Fibroblast of villous mesenchyme (primary cell): ENCODE measurements at places on chromosomes 16 and 17.

- DNase-seq: no peak
Measured at GRCh38 chr16:82083710-82084353, 48.8 kb downstream of the HSD17B2 start.

- no peak for DNase-seq
Measured at GRCh38 chr17:41544935-41545334, 16.8 kb upstream of the KRT19 start.

GRCh38 chr16:84531671-84532111 is 27.2 kb upstream of the MEAK7 start:
- DNase-seq: no peak

DNA sequence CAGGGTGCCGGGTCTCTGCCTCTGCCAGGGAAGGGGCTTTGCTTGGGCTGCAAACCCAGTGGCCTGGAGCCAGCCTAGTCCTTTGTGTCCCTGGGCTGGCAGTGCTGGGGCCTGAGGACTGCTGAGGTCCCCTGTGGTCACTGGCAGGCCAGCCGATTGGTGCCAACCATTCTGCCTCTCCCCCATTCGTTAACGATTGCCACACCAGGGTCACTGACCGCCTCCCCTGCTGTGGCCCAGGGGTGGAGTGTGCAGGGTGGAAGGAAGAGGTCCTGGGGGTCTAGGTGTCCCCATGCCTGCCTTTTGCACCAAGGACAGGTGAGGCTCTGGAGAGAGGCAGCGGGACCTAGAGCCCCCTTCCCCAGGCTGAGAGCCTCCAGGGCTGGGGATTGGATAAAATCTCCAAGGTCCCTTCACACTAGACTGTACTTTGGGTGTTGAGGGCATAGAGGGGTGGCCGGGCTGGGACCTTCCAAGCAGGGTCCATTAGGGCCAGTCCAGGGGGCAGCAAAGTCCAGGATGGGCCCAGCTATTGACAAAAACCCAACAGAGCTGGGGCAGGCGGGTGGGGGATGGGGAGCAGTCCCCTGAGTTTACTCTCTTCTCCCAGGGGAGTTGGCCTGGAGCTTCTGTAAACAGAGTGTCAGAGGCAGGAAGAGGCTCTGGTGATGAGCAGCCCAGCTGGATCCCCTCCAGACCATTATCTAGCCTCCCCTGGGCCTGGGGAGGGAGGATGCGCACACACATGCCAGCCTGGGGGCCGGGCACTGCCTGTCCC is 1.1 kb downstream of the VASN start:
- peak; percentile 88 for DNase-seq

DNA sequence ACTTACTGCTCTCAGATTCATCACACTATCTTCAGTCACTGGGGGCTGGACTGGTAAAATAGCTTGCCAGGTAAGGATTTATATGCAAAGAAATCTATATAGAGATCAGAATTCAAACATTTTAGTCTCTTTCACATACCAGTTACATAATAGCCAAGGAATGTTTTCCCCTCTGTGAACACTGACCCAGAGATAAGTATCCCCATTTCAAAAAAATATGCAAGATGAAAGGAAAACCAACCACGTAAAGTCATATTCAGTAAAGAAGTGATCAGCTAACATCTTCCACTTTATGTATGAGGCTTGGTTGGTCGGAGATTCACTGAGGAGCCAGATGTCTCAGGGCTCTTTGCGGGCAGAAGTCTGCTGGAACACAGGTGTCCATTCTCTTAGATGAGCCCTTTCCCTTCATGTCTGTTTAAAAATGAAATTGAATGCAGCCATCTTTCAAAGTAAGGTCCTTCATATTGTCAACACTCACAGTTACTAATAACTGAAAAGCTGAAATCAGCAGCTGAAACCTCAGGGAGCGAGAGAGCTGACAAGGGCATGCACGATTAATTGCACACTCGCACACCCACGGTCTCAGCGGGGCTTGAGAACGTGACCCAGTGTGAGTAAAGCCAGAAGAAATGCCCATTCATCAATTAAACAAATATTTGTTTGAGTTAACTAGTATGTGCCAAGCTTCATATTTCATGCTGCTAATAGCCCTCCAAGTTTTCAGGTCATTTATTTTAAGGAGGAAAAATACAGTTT is 161.2 kb downstream of the MRTFB start:
- no peak for DNase-seq

DNA sequence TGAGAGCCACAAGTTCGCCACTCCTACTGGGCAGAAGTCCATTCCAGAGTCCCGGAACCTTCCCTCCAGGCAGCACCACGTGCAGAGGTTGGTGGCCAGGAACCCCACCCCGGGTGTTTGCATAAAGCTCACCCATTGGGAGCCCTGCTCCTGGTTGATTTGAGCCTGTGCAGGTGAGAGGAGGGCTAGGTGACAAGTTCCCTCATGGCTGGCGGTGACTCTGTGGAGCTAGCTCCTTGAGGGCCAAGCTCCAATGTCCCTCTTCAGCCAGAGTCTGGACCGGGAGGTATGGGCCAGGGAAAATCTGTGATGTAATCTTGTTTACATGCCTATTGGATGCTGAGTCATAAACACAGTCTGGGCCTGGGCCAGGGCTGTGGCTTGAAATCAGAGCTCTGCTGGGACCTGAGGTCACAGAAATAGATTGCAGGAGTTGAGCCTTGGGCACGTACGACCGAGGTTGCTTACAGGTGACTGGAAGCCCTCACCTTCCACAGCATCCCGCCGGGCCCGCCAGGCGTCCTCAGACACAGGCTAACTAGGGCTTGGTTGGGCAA is 118.9 kb downstream of the AATF start:
- DNase-seq: peak; percentile 87

DNA sequence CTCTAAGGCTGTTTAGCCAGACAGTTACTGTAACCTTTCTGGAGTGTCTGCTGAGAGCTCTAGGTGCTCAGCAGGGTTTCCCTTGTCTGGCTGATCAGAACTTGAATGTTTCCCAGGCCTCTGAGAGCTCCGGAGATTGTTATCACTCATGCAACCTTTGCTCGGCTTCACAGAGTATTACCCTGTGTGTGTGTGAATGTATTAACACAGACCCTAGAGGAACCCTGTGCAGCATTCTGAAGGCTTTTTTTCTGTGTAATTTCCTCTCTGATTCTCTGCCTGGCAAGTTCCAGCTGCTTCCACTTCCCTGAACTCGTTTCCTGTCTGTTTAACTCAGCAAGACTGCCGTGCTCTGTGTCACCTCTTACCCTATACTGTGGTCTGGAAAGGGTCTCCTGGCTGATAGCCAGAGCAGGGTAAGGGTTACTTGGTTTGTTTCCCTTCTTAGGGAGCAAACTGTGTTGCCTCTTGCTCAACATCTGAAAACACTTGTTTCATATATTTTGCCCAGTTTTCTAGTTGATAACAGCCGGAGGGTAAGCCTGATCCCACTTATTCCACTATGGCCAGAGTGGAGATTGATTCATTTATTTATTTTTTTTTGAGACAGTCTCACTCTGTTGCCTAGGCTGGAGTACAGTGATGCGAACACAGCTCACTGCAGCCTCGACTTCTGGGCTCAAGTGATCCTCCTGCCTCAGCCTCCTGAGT is 21.7 kb downstream of the PRMT7 start:
- DNase-seq: peak; percentile 82

DNA sequence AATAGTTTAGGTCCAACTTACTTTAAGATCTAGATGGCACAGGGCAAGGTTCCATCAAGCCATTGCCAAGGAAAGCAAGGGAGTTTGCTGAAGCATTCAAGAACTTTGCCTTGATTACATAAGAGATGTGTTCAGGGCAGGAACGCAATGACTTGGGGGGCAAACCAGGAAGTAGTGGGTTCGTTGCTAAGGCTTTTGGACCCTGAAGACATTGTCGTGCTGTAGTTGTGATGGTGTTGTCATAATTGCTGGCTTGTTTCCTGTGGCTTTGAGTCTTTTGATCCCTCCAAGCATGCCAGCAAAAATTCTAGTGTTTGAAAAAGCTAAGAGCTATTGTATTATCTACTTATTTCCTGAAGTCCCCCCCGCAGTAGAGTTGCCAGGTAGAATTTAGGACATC is 70.7 kb upstream of the HNF1B start:
- DNase-seq: no peak

DNA sequence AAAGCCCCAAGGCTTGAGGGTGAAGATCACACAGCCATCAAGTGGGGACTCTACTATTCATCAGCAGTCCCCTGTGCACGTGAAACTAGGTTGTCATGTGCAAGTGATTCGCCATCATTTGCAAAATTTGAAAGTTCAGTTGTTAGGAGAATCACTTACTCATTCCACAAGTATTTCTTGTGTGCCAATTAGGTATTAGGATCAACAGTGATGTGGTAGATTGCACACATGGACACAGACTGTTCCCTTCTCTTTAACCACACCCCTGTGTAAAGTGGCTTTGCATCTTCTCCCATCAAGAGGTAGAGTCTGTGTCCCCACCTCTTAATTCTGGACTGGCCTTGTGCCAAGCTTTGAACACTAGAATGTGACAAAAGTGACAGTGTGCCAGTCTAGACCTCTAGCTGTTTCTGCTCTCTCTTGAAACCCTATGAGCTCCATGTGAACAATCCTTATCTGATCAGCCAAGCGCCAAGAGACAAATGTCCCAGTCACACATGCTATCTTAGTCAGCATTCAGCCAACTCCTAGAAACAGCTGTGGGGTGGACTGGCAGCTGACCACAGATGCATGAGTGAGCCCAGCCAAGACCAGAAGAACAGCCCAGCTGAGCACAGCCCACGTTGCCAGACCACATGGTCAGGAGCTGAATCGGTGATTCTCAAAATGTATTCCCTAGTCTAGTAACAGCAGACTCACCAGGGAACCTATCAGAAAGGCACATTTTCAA is 31.5 kb upstream of the SHISA9 start:
- DNase-seq: no peak

- no peak for DNase-seq
Measured at GRCh38 chr17:9790889-9791876, at the start of gene DHRS7C. Gene DHRS7C (minus strand): TSS chr17:9791592. CDS start chr17:9791284, 308 bp downstream.

DNA sequence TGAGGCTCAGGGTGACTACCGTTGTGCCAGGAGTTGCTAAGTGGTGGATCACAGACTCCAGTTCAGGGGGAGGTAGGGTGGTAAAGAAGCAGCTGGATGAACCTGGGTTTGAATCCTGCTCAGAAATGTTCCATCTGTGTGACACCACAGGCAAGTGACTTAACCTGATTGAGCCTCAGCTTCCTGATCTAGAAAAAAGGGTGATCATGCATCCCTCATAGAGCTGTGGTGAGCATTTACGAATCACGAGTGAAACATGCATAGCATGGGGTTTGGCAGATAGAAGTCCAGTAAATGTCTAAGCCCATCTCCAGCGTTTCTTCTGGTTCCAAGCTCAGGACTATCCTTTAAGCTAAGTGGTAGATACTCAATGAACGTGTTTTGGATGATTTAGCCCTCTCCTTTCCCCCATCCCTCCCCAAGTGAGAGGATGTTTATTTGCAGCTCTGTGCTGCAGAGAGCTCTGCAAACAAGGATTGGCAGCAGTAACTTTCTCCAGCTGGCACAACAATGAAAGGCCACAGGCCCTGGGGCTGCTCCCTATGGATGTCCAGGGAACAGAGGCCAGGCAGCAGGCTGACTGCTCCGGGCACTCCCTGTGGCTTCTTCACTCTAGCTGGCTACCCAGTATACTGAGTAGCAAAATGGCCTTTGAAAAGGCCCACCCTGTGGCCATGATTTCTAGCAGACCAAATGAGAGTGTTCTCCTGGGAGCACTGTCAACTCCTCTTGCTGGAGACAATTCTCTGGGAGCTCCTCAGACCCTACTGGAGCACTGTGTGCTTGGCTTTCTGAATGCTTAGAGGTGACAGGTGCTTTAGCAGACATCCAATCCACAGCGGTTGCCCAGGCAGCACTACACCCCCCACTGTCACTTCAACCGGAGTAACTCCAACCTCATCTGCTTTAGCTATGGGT is 21.3 kb downstream of the CA4 start:
- no peak for DNase-seq

- no peak for DNase-seq
Measured at GRCh38 chr17:82645516-82645915, 2.7 kb downstream of the WDR45B start.

GRCh38 chr16:85617948-85618347 is 4.8 kb downstream of the GSE1 start:
- no peak for DNase-seq

- DNase-seq: peak; percentile 95
Measured at GRCh38 chr17:7477392-7478275, 1.8 kb downstream of the ZBTB4 start.

- no peak for DNase-seq
Measured at GRCh38 chr16:74271872-74272271, 24.7 kb upstream of the PSMD7 start.

GRCh38 chr16:55828680-55829079 is 4.2 kb downstream of the CES1 start:
- DNase-seq: no peak

DNA sequence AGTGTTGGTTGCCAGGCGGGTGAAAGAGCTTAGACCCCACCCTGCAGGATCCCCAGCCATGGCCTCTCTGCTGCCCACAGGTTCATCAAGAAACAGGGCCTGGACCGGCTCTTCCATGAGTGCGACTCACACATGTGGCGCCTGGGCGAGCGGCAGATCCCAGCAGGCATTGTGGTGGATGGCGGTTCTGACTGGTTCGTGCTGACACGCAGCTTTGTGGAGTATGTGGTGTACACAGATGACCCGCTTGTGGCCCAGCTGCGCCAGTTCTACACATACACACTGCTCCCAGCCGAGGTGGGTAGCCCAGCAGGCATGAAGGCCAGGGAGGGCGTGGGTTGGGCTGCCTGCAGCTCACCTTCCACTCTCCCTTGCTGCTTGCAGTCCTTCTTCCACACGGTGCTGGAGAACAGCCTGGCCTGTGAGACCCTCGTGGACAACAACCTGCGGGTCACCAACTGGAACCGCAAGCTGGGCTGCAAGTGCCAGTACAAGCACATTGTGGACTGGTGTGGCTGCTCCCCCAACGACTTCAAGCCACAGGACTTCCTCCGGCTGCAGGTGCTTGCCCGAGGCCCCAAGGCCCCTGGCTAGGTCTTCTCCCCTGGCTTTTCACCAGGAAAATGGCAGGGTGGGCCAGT is 9.9 kb downstream of the XYLT2 start:
- no peak for DNase-seq

GRCh38 chr16:66484453-66485213 is 57.5 kb downstream of the BEAN1 start:
- no peak for DNase-seq

- DNase-seq: no peak
Measured at GRCh38 chr17:34095106-34095505, 160.0 kb upstream of the CCL2 start.

GRCh38 chr16:12899529-12900143 is 1.8 kb upstream of the SHISA9 start:
- DNase-seq: no peak

- no peak for DNase-seq
Measured at GRCh38 chr17:14318109-14318917, 17.4 kb downstream of the HS3ST3B1 start.

DNA sequence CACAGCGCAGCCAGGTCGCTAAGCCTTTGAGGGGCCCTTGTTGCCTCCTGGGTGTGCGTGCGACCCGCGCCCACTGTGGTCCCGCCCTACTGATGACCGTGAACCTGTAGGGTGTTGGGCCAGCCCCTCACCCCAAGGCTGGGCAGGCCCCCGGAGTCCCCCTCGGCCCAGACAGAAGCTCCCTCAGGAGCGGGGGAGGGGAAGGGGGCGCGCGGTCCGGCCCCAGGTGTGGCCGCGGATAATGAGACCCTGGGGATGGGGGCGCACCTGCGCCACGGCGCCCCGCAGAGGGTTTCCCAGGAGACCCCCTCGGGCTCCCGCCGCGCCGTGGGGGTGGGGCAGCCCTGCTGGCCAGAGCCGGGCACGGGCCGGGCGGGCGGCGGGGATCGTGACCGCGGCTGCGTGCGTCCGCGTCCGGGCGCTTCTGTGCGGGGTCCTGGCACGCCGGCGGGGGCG is 358 bp upstream of the ARHGDIG start:
- DNase-seq: no peak
